Activated CD8-positive, alpha-beta T cell treated with anti-CD3 and anti-CD28 coated beads, Interleukin-2, amount 10 ng/mL, durations not matched to agents 7 days and 5 days (primary cell): ENCODE measurements at places on chromosomes 11 and 22.

- no peaks in the 10 kb centered on the region for H3K4me1 ChIP-seq
- no peaks in the 10 kb centered on the region for H3K36me3 ChIP-seq
- no peak for DNase-seq
- H3K27me3 ChIP-seq, result peaks cover 4% of the 10 kb centered on the region
- H3K4me3 ChIP-seq, result no peak overlapping the region
Measured at GRCh38 chr11:83639995-83640758, 354.0 kb upstream of the CCDC90B start.

GRCh38 chr11:96187822-96188221 lies 155.2 kb downstream of the MAML2 start:
- H3K36me3 ChIP-seq, result peaks cover 25% of the 10 kb centered on the region
- H3K27ac ChIP-seq, result no peak overlapping the region
- no peak for DNase-seq

GRCh38 chr11:3091081-3091845 lies 34.0 kb upstream of the CARS1 start:
- no peak overlapping the region for H3K4me3 ChIP-seq
- H3K4me1 ChIP-seq, result peaks cover 12% of the 10 kb centered on the region
- H3K27me3 ChIP-seq, result no peaks in the 10 kb centered on the region
- no peak for DNase-seq
- no peak overlapping the region for H3K27ac ChIP-seq
- no peaks in the 10 kb centered on the region for H3K36me3 ChIP-seq

GRCh38 chr22:49957826-49958365 lies 2.7 kb upstream of the PIM3 start:
- H3K4me1 ChIP-seq, result peaks cover 9% of the 10 kb centered on the region
- DNase-seq, result no peak
- H3K27ac ChIP-seq, result no peak overlapping the region
- H3K4me3 ChIP-seq, result no peak overlapping the region
- H3K36me3 ChIP-seq, result peaks cover 10% of the 10 kb centered on the region

DNA sequence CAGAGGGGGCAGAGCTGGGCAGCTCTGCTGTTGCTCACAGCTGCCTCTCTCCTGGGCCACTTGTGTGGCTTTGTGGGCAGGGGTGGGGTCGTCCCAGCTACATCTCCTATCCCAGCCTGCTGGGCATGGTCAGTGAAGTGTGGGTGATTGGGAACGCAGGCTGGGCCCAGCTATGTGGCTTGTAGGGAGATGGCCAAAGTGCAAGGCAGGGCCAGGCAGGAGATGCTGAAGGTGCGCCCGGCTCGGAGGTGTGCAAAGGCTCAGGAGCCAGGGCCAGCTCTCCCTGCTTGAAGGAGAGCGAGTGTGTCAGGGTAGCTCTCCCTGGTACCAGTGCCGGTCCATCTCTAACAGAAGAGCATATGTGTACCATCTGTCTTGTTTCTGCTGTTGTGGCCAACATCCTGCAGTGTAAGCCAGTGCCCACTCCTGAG lies 8.4 kb upstream of the RANBP1 start:
- H3K4me1 ChIP-seq, result peaks cover 29% of the 10 kb centered on the region
- H3K4me3 ChIP-seq, result no peak overlapping the region
- no peak for DNase-seq
- H3K27me3 ChIP-seq, result no peaks in the 10 kb centered on the region
- peak overlapping the region; percentile 60 for H3K27ac ChIP-seq

GRCh38 chr11:31845331-31845730 lies 34.2 kb upstream of the PAX6 start:
- no peaks in the 10 kb centered on the region for H3K4me1 ChIP-seq
- peaks cover 22% of the 10 kb centered on the region for H3K27me3 ChIP-seq
- H3K27ac ChIP-seq, result no peak overlapping the region
- H3K36me3 ChIP-seq, result no peaks in the 10 kb centered on the region

GRCh38 chr11:45267652-45268299 lies 18.4 kb downstream of the SYT13 start:
- peaks cover 31% of the 10 kb centered on the region for H3K27me3 ChIP-seq
- DNase-seq, result no peak
- no peaks in the 10 kb centered on the region for H3K4me1 ChIP-seq
- no peak overlapping the region for H3K27ac ChIP-seq

GRCh38 chr22:50705219-50705691 lies 32.6 kb downstream of the SHANK3 start:
- no peaks in the 10 kb centered on the region for H3K27me3 ChIP-seq
- no peak overlapping the region for H3K27ac ChIP-seq
- H3K4me1 ChIP-seq, result peaks cover 13% of the 10 kb centered on the region
- DNase-seq, result no peak
- H3K4me3 ChIP-seq, result no peak overlapping the region
- H3K36me3 ChIP-seq, result no peaks in the 10 kb centered on the region

DNA sequence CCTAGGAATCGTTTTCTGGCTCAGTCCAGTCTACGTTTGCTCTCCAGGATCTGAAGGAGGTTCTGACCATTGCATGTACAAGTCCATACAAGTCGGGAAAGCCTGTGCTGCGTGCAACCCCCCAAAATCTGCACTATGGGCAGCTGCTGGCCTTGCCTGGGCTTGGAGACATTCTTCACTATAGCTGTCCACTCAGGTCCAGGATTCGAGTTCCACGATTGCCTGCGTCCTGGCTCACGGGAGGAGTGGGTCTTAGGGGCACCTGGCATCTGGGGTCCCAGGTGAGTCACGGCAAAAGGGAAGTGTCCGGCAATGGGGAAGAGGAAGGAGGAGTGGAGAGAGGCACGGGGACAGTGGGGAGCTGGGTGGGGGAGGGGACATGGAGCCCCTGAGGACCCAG lies 563.0 kb downstream of the BRD1 start:
- no peaks in the 10 kb centered on the region for H3K4me1 ChIP-seq
- H3K36me3 ChIP-seq, result no peaks in the 10 kb centered on the region
- H3K27ac ChIP-seq, result no peak overlapping the region
- peaks cover 11% of the 10 kb centered on the region for H3K27me3 ChIP-seq
- DNase-seq, result no peak
